ENCODE measurements at places on chromosomes 16 and 17.

- DNase-seq, result no peak
These were observed 2.0 kb downstream of the KCTD2 start for GRCh38 chr17:75049057-75049456.

DNA sequence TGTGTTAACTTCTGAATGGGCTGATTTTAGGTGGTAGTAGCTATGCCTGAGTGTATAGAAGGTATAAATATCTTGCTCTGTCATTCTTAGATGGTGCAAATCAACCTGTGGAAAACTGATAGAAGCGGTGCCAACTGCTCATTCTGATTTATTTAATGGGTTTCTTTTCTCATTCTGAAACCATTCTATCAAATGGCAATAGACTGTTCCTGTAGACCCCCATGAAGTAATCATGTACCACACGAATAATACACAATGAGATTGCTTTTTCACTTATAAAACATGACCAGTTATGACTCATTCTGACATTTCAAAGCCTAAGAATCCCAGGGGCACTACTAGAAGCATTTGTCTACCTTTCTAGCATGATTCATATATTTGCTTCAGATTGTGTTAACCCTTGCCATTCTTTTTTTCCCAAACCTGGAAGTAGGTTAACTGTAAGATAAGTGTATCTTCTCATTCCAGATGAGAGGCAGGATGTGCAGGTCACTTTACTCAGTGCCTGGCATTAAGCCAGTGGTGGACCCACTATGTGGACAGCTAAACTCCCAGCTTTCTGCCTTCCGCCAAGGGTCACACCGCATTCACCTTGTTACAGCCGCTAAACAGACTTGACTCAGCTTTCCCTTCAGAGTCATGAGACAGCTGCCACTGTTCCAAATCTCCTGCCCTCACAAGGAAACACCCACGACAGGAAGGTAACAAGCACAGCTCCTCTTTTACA lies 16.4 kb upstream of the SLC16A11 start:
- DNase-seq, result peak; percentile 76

GRCh38 chr16:26220894-26221293 lies 529.1 kb downstream of the HS3ST4 start:
- DNase-seq, result no peak

GRCh38 chr17:61584266-61584665 lies 6.8 kb downstream of the NACA2 start:
- DNase-seq, result no peak

GRCh38 chr16:31072540-31073141 lies 1.4 kb downstream of the ZNF668 start:
- no peak for DNase-seq

DNA sequence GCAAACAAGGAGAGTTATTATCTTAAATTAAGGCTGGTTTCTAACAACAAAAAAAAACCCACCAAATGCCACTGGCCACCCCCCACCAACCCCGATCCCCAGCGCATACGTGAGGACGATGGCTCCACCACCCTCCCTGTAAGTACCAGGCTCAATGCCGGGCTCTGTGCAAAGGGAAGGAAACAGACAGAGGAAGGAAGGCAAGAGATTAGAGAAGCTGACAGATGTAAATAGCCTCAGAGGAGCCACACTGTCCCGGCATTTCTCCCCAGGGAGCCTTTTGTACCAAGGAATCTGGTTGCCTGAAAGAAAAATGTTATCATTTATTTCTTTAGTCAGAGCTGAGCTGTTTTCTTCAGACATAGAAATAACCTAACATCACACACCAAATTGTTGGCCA lies 13.1 kb downstream of the SOST start:
- no peak for DNase-seq

GRCh38 chr16:60061396-60061795 lies 1327.3 kb upstream of the GOT2 start:
- DNase-seq, result no peak

DNA sequence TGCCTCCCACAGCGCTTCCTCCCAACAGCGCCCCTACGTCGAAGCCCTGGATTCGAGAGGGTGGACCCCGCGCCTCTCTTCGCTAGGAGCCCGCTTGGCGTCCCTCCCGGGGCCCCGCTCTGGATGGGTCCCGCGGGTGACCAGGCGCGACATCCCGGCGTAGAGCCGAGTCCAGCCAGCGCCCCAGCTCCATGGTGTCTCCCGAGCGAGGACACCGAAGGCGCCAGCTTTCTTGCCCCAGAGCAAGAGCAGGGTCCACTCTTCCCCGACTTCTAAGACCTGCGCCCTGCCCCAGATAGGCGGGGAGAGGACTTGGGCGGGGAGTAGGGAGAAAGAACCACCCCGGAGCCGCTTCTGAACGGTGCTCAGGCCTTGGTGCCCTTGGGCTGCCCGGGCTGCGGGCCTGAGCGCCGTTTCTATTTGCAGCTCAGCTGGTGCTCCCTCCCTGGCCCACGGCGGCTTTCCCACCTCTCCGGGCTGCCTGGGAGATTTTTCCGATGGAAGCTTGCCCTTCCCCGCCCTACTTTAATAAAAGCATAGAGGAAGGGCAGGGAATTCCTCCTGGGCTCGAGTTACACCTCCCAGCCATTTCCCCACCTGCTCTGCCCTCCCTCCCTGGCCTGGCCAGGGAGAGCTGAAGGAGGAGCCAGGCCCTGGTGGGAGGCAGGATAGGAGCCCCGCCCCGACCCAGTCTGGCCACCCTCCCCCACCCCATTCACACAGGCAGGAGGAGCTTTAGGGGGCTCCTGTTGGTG lies 1.8 kb downstream of the MMP15 start:
- DNase-seq, result no peak

GRCh38 chr16:1859650-1860049 lies 12.3 kb downstream of the MEIOB start:
- no peak for DNase-seq

DNA sequence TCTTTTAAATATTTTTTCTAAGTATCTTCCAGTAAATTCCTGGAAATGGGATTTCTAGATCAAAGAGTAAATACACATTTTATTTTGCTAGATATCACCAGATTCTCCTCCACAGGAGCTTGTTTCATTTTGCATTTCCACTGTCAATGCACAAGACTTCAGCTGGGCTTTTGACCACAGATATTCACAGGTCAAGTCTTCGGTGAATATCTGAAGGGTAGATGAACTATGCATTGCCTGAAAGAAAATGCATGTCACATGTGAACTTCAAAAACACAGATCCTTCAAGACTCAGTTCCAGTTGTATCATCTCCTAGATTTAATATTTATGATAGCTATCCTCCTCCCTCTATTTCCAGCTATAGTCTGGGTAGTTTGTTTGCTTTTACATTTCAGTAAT lies 963.6 kb upstream of the GOT2 start:
- no peak for DNase-seq
